Ammon's horn (tissue), 1 donor: ENCODE measurements at places on chromosomes 16 and 17.

DNA sequence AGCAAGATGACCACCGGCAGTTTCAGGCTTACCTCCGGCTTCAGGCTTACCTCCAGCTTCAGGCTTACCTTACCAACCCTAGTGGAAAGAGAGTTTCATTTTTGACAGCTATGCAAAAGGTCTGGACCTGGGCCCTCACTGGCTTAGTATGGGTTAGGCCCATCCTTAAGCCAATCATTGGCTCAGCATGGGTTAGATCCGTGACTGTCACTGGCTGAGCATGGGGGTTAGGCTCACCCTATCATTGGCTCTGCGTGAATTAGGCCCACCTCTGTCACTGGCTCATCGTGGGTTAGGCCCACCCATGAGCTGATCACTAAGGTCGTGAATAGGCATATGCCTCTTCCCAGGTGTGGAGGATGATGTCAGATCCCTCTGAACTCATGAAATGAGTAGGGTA is 8.1 kb downstream of the NDE1 start:
- DNase-seq, result no peak

DNA sequence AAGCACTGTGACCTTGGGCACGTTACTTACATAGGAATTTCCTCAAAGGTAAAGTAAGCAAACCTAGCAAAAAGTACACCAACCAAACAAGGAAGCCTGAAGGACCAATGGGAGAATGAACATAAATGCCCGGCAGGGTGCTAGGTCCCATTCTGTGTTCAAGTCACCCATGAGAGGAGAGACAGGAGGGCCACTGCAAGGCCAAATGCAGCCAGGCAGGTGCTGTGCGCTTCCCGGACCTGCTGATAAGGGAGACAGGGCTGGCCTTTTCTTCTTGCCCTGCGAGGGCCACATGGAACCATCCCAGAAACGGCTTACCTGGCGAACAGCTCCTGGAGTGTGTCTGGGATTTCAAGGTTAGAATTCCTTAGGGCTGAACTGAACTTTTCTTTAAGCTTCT is 69.0 kb downstream of the GTF3C1 start:
- DNase-seq, result no peak

DNA sequence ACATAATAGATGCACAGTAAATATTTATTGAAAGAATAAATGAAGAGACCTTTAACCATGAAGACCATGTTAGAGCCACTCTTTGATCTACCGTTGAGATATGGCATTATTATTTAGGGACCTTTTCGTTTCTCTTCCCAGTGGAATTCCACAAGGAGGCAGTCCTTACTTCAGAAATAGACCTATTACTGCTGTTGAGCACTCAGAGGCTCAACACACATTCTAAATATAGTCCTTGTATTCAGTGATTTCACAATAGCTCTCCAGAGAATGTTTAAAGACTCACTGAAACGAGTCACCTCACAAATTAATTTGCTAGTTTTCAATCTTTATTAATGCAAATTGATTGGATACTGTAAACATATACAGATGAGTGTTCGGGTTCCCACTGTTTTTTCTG is 603.8 kb downstream of the CDH8 start:
- DNase-seq, result no peak

GRCh38 chr16:15897121-15897780 is 8.8 kb upstream of the CEP20 start:
- no peak for DNase-seq

- no peak for DNase-seq
Measured at GRCh38 chr17:59743842-59744241, 36.4 kb downstream of the VMP1 start.

DNA sequence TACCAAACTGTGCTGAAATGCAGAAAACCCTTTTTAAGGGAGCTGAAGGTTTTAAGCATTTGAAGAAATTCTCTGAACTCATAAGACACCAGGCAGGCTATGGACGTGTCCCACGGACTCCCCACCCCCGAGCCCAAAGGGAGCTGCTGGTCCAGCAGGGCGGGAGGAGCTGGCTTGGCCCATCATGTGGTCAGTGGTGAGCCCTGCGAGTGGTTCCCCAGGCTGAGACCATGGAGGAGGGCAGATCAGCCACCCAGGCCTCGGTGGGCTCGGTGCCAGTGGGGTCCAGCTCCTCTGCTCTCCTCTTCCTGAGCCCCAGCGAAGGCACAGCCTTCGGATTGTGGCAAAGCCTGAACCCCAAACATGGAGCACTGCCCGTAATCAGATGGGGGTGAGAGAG is 27.0 kb downstream of the LGALS3BP start:
- no peak for DNase-seq

- DNase-seq, result peak; percentile 20
Measured at GRCh38 chr16:60739737-60740683, 1296.2 kb downstream of the CDH8 start.

GRCh38 chr17:79137789-79138165 is 63.2 kb downstream of the ENGASE start:
- DNase-seq, result peak; percentile 60

DNA sequence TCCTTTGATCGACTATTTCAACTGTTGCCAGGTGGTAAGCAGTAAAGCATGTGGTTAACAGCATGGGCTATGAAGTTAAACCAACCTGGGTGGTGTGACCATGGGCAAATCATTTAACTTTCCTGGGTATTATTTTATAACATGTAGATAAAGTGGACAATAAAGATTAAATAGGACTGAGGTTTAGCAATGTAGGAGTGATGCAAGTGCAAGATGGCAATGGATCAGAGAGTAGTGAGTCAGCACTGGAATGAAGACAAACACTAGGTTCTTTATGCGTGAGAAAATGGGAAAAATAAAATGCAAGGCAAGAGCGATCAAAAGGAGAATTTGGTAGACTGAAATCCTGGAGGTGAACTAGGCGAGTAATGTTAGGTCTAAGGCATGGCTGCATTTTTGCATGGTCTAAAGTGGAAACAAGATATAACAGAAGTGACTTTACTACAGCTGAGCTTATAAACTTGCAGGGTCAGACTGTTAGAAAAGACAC is 222.4 kb upstream of the AXIN2 start:
- peak; percentile 19 for DNase-seq

GRCh38 chr17:12568358-12569251 is 97.1 kb upstream of the MYOCD start:
- DNase-seq, result no peak

DNA sequence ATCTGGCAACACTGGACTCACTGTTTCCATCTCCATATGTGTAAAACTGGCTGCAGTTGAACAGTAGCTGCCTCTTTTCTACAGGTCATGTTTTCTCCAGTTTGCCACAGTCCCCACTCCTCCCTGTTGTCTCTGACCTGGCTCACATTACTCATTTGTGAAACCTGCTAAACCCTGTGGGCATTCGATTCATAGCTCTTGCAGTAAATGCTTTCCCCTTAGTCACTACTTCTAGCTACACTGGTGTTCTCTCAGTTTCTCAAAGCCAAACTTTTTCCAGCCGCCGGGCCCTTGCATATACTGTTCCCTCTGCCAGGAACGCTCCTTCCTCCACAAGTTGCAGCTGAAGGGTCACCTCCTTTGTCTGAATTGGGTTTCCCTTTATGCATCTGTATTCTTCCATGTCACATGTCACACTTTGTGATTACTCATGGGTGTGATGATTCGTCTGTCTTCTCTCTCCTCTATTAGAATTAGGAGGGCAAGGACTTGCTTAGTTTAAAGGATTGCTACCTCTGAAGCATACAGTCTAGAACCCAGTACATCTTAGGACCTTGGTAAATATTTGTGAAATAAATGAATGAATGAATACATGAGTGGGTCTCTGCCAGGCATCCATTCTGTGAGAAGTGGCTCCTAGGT is 15.0 kb upstream of the MT4 start:
- no peak for DNase-seq

GRCh38 chr17:63646488-63646806 is 24.2 kb downstream of the MAP3K3 start:
- peak; percentile 15 for DNase-seq

- DNase-seq, result no peak
Measured at GRCh38 chr17:7523033-7523432, 25.8 kb upstream of the TNFSF12 start.

GRCh38 chr17:7328840-7329373 is at the start of gene NEURL4:
Gene NEURL4, minus strand, starts transcription at chr17:7329335. Its CDS starts 23 bp downstream, at chr17:7329312.
- no peak for DNase-seq
